Stromal cell of bone marrow (primary cell): ENCODE measurements at places on chromosomes 1 and 21.

DNA sequence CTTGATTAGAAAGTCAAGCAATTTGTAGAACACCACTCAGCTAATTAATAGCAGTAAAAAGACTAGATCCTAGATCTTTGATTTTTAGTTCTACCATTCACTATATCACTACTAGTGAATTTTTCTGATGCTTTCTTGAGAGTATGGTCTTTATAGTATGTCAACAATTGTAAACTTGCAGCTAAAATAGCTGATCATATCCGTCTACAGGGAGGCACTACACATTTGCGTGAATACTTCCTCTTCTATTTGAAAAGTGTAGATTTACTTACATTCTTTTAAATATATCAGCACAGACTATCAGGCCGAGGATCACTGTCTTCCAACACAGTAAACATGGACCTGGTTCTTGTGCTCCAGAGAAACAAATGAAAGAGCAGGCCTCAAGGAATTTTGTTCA, 18.6 kb upstream of the PTPRC start:
- no peak for DNase-seq

DNA sequence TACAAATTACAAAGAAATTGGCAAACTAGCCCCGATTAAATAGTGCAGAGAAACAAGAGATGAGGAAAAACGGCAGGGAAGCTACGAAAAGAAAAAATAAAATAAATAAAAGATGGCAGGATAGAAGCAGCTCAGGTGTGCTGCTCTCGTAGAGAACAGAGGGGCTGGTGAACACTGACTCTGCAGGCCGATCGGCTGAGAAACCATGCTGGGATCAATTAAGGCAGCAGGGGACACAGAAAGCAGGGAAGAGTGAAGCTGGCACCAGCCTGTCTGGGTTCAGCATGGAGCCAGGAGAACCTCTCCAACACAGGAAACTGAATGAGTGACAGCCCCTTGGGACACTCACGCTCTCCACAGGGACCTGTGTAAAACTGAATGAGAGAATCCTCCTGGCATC, 39.5 kb upstream of the TMPRSS15 start:
- DNase-seq: no peak

DNA sequence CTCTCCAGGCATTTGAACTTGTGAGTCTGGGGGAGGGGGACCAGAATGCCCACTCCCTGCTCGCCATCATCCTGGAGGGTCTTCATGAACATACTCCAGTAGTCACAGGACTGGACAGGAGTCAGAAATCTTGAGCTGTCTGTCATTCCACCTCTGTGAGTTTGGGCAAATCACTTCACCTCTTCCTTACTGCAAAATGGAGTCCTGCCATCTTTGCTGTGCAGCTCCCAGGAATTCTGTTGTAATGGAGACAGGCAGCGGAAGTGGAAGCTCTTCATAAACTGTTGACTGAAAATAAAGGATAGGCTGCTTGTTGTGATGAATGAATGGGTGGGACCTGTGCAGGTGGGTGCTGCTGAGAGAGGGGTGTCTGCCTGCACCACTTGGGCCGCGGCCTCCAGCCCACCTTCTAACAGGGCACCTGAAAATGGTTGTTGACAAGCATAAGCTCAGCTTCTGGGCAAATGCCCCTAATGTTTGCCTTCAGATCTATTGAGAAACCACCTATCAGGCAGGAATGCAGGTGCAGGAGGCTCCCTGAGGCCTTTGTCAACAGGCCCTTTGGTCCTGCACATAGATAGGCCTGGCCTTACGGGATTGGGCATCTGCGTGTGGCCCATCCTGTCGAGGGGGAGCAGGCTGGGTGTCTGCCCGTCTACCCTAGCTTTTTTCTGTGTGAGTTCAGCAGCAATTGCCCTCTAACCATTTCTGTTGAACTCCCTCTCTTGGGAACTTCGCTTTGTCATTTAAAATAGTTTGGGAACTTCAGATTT, 321.0 kb downstream of the RPS6KC1 start:
- no peak for DNase-seq

DNA sequence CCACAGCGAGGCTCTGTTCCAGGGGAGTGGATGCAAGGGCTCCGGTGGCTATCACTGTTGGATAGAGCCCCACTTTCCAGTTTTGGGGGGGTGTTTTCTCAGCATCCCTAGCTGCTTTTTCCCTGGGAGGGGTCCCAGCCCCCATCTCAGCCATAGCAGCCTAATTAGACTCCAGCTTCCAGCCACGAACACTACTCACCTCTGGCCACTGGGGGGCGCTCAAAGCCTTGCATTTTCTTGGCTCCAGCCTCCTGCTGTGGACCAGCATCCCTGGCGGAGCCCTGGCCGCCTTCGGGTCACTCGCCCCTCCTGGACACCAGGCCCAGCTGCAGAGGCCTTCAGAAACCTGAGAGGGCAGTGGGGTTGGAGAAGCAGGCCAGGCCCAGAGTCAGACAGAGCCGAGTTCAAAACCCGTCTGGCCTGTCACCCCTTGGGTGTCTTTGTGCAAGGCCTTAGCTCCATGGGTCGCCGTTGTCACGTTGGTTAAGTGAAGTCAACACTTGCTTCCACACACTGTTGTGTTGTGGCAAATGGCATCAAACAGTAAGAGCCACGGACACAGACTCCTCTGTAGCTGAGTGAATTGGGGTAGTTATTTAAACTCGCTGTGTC, 93.5 kb upstream of the ACTL8 start:
- DNase-seq: no peak

DNA sequence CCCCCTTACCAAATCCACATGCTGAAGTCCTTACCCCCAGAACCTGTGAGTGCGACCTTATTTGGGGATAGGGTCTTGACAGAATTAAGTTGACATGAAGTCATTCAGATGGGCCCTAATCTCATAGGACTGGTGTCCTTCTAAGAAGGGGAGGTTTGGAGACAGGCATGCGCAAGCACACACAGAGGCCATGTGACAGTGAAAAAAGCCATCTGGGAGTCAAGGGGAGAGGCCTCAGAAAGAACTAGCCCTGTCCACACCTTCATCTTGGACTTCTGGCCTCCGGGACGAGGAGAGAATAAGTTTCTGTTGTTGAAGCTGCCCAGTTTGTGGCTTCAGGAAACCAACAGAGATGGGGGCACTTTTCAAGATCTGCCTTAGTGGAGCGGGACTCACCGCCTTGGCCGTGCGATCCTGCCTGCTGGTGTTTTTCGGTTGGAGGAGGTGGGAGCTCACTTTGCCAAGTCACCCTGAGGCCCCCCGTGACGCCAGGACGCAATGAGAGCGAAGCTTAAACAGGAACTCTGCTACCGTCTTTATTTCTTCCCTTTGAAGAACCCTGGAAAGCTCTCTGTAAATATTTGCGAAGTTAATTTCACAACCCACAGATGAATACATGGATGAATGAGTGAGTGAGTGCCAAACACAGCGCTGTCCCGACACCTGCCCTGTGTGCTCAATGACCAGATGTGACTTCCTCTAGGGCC, 42.5 kb upstream of the C1orf174 start:
- DNase-seq: no peak

DNA sequence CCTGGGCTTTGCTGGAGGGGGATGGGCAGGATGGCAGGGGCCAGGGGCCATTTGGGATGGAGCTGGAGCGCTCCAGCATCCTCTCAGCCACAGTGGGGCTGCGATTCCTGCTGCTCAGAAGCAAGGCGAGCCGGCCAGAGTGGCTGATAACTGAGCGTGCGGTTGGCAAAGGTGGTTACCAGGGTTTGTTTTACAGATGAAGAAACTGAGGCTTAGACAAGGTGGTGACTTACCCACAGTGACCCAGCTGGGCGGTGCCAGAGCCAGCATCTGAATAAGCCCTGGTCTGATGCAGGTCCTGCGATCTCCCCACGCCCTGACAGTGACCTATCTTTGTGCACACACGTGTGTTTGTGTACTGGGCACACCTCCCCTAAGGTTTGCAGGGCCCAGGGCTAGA, 5.9 kb upstream of the PRXL2B start:
- DNase-seq: no peak
